ENCODE measurements at places on chromosomes 2 and 18. TPM values are rescaled to one million over a fixed set of nuclear protein-coding genes. Genes with fewer than 3 reads are reported as not detected.

REG3A gene
- 351 TPM for total RNA-seq

SMIM21 gene
- total RNA-seq, result not detected

DNA sequence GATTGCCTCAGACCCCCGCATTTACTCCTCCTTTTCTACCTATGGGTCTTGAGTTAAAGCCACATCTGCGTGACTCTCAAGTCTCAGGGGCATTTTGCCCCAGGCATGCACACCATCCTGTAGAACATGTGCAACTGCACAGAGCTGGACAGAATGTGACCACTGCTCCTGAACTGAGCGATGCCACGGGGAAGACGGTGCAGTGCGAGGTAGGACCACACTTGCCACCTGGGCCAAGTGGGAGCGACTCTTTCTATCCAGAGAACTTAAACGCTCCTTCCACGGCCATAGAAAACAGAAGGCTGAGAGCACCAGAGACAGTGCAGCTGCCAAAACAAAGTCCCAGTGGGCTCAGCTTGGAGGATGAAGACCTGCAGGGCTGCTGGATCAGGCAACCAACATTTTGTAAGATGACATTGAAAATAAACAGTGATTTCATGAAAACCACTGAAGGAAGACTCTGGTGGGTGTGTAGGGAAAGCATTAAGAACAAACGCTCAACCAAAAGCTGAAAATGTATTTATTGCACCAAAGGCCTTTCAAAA, 149.0 kb upstream of the HDAC4 start:
- no peaks in the 10 kb centered on the region for H3K27me3 ChIP-seq
- no peak overlapping the region for H3K4me3 ChIP-seq
- peak; percentile 13 for DNase-seq
- no peaks in the 10 kb centered on the region for H3K4me1 ChIP-seq
- H3K36me3 ChIP-seq, result no peaks in the 10 kb centered on the region

ZSWIM2 gene
- total RNA-seq, result not detected

- H3K27me3 ChIP-seq, result no peaks in the 10 kb centered on the region
- H3K36me3 ChIP-seq, result no peaks in the 10 kb centered on the region
- DNase-seq, result no peak
- no peaks in the 10 kb centered on the region for H3K4me1 ChIP-seq
Measured at GRCh38 chr2:29729932-29730331, 191.5 kb downstream of the ALK start.

DNA sequence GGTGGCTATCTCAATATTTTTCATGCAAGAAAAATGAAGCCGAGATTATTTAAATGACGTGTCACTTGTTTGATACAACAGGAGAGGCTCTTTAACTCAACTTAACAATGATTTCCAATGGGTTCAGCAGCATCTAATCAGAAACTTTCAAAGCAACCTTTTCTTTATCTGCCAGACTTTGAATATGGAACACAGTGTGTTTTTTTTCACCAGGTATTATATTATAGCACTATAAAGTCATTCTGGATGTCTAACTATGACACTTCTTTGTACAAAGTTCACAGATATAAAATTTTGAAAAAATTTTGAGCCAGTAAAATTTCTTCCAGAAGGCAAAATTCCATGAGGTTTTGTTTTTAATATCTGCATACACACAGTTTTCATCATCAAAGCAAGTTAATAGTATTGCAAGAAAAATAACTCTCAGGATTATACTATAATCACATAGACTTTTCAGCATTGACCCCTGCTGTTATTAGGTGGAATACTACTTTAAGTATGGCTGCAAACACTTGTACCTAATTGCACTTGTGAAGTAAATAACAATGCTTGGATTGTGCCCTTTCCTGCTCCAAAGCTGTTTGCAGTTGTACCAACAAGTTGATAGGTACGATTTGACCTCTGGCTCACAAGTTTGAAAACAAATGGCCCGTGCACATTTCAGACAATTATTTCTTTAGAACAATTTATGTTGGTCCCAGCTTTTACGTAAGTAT, 44.0 kb upstream of the DSG1 start:
- no peak for DNase-seq
- no peaks in the 10 kb centered on the region for H3K36me3 ChIP-seq

DNA sequence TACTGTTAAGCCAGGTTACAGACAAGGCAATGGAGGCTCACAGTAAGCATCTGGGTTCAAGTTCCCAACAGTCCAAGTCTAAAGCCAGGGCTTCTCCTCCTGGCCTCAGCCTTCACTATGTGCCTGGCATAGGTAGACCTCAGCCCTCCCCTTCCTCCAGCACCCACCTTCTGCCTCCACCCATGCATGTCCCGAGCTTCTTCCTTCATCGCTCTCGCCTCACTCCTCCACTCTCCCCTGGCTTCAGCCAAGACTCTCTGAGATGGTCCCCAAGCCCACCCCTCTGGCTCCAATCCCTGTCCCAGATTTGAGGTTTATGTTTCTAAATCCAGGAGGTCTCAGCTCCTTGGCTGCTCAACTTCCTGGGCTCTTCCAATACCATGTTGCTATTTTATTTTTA, 26.9 kb downstream of the CENPA start:
- H3K4me3 ChIP-seq, result no peak overlapping the region
- H3K27me3 ChIP-seq, result no peaks in the 10 kb centered on the region
- H3K27ac ChIP-seq, result no peak overlapping the region
- H3K36me3 ChIP-seq, result no peaks in the 10 kb centered on the region

WDR75 gene
- 26.2 TPM for total RNA-seq

DNA sequence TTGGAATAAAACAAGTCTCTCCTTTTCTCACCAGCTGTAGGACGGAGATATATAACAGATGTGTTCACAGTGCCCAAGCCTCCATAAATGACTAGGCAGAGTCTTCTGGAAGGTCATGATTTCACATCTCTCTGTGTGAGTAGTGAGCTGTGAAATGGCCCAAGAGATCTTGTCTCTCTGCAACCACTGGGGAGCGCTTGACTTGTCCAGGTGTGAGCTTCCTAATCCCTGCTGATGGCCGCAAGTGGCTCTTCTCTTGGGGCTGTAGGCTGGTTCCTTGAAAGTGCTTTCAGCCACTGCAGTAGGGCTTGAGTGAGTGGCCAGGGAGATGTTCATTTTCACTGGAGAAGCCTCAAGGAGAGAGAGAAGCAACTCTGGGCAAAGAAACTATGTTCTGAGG, 38.1 kb upstream of the OTOS start:
- no peaks in the 10 kb centered on the region for H3K36me3 ChIP-seq
- DNase-seq, result no peak
- no peaks in the 10 kb centered on the region for H3K4me1 ChIP-seq

CYRIA gene
- 5.3 TPM for total RNA-seq

DNA sequence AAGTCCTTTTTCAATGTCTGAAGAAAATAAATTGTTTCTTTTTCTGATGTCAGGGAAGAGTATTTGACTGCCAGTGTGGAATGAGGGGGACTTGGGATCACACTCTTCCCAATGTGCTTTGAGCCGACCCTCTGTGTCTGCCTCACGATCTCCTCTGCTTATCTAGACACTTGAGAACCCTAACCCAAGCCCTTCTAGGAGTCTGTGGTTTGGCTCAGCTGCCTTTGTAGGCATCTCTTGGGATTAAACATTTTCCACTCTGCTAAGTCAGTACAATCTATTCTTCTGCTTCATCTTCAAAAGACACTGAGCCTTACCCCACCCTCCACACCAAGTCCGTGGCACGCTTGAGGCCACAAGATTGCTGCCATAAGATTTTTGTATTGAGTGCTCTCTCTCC, 19.4 kb downstream of the FAM110C start:
- no peak overlapping the region for H3K4me3 ChIP-seq
- H3K36me3 ChIP-seq, result no peaks in the 10 kb centered on the region
- no peak for DNase-seq

- no peaks in the 10 kb centered on the region for H3K4me1 ChIP-seq
- no peak overlapping the region for H3K27ac ChIP-seq
- H3K4me3 ChIP-seq, result no peak overlapping the region
- no peaks in the 10 kb centered on the region for H3K36me3 ChIP-seq
- H3K27me3 ChIP-seq, result peaks cover 3% of the 10 kb centered on the region
Measured at GRCh38 chr2:173291412-173291811, 63.3 kb upstream of the CDCA7 start.

- H3K4me3 ChIP-seq, result no peak overlapping the region
- no peaks in the 10 kb centered on the region for H3K36me3 ChIP-seq
- H3K4me1 ChIP-seq, result no peaks in the 10 kb centered on the region
- no peak for DNase-seq
Measured at GRCh38 chr2:189631849-189632248, 29.4 kb upstream of the ASNSD1 start.

DNA sequence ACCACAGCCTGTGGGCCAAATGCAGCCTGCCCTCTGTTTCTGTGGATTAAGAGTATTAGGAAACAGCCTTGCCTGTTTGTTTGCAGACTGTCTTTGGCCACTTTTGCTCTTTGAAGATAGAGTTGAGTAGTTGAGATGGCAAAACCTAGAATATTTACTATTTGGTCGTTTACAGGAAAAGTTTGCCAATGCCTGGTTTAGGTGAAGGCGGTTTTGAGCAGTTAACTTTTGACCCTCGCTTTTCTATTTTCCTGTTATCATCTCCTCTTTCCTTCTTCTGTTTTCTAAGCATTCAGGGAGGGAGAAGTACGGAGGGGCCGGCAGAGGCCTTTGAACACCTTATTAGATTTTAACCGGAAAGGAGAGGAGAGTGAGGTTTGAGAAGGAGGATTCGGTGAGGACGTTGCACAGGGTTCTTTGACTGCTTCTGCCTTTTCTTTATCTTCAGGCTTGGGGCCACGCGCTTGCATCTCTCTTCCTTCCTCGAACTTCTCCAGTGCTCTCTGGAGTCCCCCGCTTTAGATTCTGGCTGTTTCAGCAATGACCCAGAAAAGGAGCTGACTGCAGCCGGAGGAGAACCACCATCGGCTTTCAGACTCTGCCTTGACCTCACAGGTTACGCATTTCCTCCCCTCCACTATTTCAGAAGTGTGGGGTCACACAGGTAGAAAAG, 39.2 kb downstream of the IL1R2 start:
- H3K4me1 ChIP-seq, result peaks cover 38% of the 10 kb centered on the region
- H3K4me3 ChIP-seq, result no peak overlapping the region
- no peak for DNase-seq
- H3K27me3 ChIP-seq, result no peaks in the 10 kb centered on the region
- no peaks in the 10 kb centered on the region for H3K36me3 ChIP-seq

DNA sequence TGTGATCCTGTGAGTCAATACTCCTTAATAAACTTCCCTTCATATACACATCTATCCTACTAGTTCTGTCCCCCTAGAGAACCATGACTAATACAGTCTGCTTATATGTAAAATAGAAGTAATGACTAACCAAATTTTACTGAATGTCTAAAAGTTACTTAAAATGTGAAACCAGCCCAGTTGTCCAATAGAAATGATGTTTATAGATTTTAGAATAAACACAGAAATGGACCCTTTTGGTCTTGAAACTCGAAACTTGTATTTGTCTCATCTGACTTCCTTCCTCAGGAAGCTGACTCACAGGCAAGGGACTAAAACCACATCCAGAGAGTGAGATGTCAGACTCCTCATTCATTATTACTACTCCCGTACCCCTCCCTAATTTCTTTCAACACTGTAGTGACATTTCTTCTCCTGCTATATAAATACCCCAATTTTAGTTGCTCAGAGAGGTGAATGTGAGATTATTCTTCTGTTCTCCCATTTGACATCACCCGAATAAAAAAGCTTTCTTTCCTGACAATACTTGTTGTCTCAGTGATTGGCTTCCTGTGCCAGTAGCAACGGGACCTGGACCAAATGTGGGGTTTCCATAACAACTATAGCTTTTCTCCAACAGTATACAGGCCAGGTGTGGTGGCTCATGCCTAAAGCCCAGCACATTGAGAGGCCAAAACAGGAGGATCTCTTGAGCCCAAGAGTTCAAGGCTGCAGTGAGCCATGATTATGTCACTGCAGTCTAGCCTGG, 486.0 kb downstream of the ERBB4 start:
- no peak overlapping the region for H3K27ac ChIP-seq
- H3K27me3 ChIP-seq, result no peaks in the 10 kb centered on the region
- no peak for DNase-seq
- no peaks in the 10 kb centered on the region for H3K4me1 ChIP-seq

DNA sequence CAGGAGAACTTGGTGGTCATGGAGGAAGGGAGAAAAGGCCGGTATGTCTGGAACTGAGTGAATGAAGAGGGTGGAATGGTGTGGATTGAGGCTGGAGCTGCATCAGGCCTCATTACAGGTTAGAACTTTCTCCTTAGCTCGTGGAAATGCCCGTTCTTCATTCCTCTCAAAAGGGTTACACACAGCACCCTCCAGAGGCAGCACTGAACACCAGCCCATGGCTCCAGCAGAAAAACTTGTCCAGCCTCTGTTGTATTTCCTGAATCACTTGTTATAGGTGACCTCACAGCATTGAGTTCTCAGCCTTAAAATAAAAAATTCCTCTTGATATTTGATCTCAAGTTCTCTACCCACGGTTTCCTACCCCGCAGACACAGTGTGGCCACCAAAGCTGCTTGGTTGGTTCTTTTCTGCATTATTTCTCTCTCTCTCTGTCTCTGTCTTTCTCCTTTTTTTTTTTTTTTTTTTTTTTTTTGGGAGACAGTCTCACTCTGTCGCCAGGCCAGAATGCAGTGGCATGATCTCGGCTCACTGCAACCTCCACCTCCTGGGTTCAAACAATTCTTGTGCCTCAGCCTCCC, 89.6 kb downstream of the ITGB1BP1 start:
- no peaks in the 10 kb centered on the region for H3K4me1 ChIP-seq
- H3K36me3 ChIP-seq, result no peaks in the 10 kb centered on the region
- H3K27ac ChIP-seq, result no peak overlapping the region
- H3K27me3 ChIP-seq, result no peaks in the 10 kb centered on the region

GRCh38 chr2:152706477-152707021, 10.7 kb downstream of the PRPF40A start:
- no peak overlapping the region for H3K4me3 ChIP-seq
- no peaks in the 10 kb centered on the region for H3K4me1 ChIP-seq
- H3K36me3 ChIP-seq, result no peaks in the 10 kb centered on the region
- H3K27ac ChIP-seq, result no peak overlapping the region
- DNase-seq, result no peak

GRCh38 chr2:115443539-115444185, 1001.2 kb downstream of the DPP10 start:
- H3K27me3 ChIP-seq, result no peaks in the 10 kb centered on the region
- no peak overlapping the region for H3K4me3 ChIP-seq
- H3K27ac ChIP-seq, result no peak overlapping the region
- DNase-seq, result no peak
- no peaks in the 10 kb centered on the region for H3K4me1 ChIP-seq
